Right ventricle myocardium superior (tissue), 1 donor: ENCODE measurements at places on chromosomes 11 and 22. TPM values are rescaled to one million over a fixed set of nuclear protein-coding genes. Genes with fewer than 3 reads are reported as not detected.

DNA sequence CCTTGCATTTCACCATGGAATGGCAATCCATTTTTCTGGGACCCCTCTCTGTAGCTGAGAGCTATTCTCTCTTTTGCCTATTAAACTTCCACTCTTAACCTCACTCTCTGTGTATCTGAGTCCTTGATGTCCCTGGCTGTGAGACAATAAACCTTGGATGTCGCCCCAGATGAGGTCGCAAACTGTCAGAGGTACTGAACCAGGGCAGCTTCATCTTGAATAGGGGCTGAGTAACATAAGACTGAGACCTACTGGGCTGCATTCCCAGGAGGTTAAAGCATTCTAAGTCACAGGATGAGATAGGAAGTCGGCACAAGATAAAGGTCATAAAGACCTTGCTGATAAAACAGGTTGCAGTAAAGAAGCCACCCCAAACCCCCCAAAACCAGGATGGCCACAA, 68.0 kb downstream of the RSF1 start:
- peak; percentile 55 for DNase-seq

- peak; percentile 30 for DNase-seq
Measured at GRCh38 chr11:2931420-2931746, 2.2 kb upstream of the PHLDA2 start.

- DNase-seq, result peak; percentile 6
Measured at GRCh38 chr22:20102203-20102780, 13.6 kb upstream of the RANBP1 start.

- DNase-seq, result no peak
Measured at GRCh38 chr11:127376301-127376700, 375.7 kb upstream of the KIRREL3 start.

Gene RIC3
- total RNA-seq, result 11.1 TPM

- no peak for DNase-seq
Measured at GRCh38 chr11:112583261-112583893, 322.7 kb upstream of the PLET1 start.
